ENCODE measurements at places on chromosomes 16 and 17.

DNA sequence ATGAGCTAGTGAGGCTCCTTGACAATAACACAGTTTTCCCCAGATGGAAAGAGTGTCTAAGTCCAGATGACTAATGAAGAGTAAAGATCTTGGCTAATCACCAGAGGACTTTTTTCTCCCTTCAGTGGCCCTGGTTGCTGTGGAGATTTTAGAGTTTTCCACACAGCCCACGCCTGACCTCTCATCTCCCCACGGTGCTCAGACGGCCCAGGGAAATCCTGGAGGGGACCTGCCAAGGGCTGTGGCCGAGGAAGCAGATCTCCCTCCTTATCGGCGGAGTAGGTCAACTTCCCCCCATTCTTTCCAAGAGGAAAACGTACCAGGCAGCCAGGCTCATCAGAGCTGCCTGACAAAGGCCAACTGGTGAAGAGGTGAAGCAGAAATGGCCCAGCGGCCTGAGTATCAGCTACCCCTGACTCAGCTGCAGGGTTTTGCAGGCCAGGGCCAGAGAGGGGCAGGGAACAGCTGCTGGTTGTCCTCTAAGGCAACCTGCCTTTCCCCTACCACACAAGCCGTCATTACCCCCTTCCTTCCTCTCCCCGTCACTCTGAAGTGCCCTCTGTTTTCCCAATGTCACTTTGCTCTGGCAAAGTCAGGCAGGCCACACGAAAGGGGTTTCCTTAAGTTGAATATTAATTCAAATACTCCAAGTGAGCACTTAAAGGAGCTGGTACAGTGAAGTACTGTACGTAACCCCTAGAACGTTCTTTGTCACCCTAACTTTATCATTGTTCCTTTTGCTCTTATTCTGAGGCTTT, 140.2 kb upstream of the ADAMTS18 start:
- no peak for DNase-seq

GRCh38 chr17:36142806-36143205, 33.6 kb downstream of the TBC1D3B start:
- DNase-seq, result no peak

DNA sequence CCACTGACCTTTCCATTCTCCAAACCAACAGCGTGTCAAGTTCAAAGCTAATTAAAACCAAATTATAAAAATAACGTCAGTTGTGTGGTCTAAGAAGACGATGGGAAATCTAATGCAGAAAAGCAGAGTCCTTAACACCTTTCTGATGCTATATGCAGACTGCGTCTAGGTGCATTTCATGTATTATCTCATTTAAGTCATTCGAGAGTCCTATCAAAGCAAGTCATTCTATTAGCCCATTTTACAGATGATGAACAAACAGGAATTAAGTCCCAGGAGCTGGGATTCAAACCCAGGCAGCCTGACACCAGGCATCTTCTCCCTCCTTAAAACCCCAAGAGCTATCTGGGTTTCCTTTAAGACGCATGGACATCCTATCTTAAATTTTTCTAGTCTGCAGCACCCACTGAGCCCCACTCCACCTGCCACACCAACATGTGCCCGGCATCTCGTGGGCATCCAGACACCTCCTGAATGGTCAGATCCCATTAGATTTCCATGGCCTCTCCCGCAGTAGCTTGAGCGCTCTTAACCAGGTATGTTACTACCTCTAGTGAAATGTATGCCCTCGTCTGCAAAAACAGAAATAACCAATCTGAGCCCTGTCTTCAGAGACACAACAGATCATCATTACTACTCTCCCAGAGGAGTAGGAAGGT, 115.1 kb downstream of the ZFHX3 start:
- no peak for DNase-seq

DNA sequence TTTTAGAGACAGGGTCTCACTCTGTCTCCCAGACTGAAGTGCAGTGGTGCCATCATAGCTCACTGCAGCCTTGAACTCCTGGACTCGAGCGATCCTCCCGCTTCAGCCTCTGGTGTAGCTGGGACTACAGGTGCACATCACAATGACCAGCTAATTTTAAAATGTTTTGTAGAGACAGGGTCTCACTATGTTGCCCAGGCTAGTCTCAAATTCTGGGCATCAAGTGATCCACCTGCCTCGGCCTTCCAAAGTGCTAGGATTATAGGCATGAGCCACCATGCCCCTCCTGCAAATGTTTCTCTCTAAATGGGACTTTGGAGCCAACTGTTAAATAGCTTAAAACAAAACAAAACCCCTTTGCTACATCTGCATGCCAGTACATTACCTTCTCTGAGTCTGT, 82.2 kb upstream of the BRD7 start:
- no peak for DNase-seq

- no peak for DNase-seq
These were observed 18.5 kb downstream of the ANKRD40 start for GRCh38 chr17:50689251-50689650.

DNA sequence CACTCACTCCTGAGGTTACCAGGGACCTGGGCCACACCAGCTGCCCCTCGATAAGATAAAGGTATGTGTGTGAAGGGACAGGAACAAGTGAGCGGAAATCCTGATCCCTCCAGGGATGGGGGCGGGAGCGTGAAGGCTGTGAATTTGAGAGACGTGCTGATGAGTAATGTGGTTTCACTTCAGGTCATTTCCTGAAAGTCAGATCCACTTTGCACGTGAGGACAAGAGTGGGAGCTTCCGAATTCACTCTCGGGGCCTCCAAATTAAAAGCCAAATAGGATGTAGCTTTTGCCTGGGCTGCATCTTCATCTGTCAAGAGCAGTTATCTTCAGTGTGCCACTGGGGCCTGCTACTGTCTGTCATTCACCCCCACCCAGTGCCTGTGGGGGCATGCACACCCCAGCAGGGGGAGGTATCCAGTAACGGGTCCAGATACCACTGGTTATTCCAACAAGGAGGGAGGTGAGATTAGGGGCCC, 87.4 kb upstream of the LHX1 start:
- no peak for DNase-seq

DNA sequence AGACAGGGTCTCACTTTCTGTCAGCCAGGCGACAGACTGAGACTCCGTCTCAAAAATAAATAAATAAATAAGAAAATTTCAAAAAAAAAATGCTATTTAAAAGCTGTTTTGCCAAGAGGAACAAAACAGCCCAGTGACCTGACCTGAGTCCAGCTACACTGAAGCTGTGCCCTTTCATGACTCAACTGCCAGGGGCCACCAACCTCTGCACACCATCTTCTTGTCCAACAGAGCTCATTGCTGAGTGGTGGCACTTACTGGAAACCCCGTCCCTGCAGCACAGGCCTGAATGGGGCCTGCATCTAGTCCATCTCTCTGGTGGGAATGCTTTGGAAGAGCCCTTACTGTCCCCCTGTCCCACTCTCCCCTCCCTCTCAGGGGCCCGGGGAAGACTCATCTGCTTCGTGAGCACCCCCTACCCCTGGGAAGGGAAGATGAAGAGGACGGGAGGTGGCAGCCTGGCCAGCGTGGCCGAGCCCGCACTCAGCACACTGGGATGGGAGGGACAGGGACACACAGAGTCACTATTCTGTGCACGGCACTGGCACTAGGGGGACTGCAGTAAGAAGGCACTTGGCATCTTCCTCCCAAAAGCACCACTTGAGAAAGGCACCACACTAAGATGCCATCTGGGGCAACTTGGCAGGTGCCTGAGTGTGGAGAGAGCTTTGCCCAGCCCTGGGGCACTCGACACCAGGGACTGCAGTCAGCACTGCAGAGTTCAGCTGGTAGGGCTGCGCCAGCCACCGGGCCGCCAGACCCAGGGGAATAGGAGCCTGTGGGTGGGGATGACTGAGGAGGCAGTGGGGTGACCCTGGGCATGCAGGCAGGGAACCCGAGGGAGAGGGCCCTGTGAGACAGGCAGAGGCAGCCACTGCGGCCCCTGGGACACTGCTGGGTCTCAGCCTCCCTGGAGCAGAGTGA, 13.5 kb downstream of the FBXO31 start:
- DNase-seq, result no peak

DNA sequence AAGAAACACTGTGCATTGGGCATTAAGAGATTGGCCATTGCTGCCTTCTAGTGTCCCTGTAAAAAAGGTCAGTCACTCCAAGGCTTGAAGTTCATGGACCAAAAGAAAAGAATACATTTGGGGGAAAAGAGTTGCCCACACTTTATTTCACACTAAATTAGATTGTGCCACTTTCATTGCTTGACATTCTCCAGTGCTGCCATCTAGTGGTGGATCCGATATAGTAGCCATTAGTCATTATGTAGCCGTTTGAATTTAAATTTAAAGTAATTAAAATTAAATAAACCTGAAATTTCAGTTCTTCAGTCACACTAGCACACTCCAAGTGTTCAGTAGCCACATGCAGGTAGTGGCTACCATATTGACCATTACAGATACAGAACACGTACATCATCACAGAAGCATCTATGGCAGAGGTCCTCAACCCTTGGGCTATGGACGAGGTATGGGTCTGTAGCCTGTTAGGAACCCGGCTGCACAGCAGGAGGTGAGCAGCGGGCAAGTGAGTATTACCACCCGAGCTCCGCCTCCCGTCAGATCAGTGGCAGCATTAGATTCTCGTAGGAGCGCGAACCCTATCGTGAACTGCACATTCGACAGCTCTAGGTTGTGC, 21.9 kb upstream of the CDH5 start:
- DNase-seq, result no peak

GRCh38 chr16:83215406-83216001, 588.7 kb downstream of the CDH13 start:
- DNase-seq, result no peak

GRCh38 chr16:53061701-53062159, 6.9 kb downstream of the CHD9 start:
- DNase-seq, result no peak

DNA sequence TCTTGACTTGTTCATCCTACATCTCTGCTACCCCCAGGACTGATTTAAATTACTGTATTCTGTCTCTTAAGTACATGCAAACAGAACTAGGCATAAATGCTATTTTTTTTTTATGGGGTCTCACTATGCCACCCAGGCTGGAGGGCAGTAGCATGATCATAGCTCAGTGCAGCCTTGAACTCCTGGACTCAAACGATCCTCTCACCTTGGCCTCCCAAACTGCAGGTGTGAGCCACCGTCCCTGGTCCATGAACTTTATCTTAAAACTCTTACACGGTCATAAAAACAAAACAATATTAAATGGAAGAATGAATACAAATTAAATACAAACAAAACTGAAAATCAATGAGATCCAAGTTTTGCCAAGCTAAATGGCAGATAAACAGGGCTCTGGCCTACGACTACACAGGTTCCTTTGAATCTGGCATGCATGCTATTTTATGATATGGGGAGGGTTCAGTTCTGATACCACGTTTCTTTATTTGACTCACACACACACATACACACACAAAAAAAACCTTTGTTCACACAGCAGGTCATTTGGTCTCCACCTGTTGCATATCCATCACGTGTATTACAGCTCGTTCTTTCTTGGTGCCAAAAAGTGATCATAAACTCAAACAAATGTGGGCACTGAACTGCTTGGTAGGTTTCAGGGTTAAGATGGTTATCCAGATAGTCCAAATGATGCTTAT, 1.1 kb upstream of the PKD1L3 start:
- DNase-seq, result no peak

All from vagina (tissue), 2 donors.